ENCODE measurements at places on chromosomes 6 and 20. TPM values are rescaled to one million over a fixed set of nuclear protein-coding genes. Genes with fewer than 3 reads are reported as not detected.

DNA sequence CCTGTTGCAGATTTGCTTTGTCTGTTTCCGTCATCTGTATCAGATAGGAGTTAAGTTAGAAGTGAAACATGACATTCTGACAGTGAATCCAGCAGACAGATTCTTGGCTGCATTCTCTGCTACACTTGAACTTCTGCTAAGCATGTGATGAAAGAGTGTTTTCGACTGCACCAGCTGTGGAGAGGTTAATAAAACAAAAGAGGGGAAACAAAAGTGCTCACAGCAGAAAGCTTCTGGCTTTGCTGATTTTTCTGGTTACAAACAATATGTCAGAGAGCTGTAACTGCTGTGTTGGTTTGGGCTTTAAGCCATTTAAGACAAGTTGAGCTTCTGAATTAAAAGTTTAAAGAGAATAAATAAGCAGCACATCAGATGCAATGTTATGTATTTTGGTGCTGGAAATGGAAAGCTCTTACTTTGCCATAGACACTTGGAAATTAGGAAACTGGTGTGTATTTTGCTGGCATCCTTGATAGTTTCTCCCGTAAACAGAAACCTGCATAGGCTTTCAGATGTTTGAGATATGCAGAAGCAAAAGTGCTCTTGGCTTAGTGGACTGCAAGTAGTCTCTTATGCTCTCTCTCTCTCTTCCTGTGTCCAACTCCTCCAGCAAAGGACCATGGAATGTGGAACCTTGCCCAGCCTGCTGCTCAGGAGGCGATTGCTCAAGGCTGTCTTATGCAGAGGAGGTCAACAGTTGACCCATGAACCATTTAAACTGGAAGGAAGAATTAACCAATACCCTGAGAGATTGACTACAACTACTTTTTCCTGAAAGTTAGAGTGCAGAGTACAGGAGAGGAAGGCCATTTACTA is 104.9 kb downstream of the RPS12 start:
- no peak for DNase-seq

Gene VSX1
- total RNA-seq: not detected

DNA sequence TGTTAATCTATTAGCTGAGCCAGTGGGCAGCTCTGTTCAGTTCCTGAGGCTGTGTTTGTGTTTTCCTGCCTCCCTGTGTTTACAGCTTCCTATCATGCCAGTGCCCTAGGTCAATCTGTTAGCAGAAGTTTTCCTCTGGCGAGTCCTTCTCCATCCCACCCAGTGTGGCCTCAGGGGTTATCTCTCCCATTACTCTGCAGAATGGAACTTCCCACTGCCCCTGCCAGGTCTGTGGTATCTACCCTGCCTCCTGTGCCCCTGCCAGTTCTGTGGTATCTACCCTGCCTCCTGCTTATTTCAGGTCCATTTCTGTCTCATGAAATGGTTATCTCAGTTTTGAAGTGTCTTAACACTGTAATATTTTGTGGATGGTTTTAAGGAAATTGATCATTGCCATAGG is 63.1 kb downstream of the SLX4IP start:
- DNase-seq: no peak

Gene COX4I2
- not detected for total RNA-seq

- DNase-seq: no peak
Measured at GRCh38 chr6:100846276-100846675, 34.9 kb downstream of the ASCC3 start.

DNA sequence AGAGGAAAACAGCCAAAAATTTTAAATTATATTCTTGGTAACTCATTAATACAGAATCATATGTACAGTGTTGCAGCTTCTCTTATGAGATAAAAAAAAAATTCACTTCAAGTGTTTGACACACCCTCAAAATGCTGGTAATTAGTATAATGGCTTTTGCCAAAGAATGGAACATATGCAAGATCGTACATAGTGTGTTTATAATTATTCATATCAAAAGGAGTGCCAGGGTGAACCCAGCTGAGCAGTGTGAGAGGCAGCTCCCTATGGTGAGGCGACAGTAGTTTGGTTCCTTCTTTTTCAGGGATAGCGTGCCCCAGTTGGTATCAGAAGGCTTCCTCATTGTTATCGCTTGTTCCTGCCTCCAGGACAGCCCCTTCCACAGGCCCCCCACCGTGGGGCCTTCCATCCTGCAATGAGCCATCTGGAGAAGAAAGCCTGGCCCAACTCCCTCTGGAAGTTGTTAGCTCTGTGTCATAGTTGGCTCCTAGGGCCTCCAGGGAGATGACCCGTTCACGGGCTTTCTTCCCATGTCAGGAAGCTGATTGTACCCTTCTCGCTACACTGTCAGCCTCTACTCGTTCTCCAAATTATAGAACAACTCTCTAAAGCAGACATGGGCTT is 150.7 kb downstream of the FRK start:
- DNase-seq: no peak

- no peak for DNase-seq
Measured at GRCh38 chr6:169398342-169399105, 144.9 kb upstream of the THBS2 start.

Gene GABRR1
- not detected for total RNA-seq

DNA sequence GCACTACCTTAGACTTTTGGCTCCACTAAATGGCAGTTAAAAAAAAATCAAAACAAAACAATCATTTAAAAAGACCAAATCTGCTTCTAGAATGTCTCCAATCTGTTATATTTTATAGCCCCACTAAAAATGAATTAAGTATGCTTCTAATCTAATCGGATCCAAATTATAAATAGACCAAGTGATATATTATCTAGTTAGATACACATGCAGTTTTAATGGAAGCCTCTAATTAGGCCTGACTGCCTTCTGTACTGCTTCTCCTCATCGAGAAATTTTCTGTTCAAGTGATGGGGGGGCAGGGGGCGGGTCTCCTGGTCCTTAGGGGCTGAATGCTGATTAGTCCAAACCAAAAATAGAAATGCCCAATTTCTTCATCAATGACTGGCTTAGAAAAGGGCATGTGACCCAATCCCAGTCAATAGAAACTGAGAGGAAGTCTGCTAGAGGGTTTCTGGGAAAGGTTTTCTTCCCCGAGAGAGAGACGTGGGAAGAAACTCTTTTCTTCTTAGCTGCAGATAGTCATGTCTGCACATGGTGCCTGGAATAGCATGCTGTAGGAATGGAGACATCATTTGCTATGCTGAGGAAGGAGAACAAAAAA is 6.9 kb downstream of the SESN1 start:
- no peak for DNase-seq

DNA sequence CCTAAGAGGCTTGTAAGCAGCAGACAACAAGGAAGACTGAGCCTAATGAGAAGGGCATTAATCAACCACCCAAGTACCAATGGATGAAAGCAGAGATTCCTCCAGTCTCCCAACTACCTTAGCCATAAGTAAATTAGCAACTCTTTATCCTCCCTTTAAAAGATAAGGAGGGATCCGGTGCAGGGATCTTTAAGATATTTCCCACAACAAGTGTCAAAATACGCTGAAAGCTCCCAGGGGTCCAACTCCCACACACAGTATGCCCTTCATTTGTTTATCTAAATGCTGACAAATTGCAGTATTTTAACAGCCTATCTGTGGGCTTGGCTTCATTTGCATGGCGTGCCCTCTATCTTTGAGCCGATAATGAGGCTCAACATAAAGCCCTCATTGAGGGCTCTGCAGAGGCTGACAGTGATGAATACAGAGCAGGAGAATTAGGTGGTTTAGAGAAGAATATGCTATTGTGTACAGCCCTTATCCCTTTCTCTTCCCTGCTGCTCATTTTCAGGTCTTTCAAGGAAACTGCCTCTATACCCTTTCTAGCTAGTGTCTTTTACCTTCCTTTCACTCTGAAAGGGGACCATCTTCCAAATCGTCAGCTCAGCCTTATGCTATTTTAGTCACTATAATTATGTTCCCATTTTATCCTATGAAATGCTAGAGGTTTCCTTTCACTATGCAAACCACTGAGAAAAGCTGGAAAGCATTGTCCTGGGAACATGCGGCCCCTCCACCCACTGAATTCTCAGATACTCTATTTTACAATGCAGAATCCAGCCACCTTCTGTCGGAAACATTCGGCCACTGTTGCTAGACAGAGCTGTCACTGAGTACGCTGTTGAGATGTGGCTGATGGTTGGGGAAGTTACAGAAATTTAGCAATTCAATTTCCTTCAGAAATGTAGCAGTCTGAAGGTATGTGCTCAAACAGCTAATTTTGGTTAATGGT is 575.2 kb upstream of the JAG1 start:
- DNase-seq: no peak

GRCh38 chr6:34281702-34282334 is 33.0 kb upstream of the SMIM29 start:
- no peak for DNase-seq

GRCh38 chr20:32189123-32189410 is 18.5 kb downstream of the PLAGL2 start:
- no peak for DNase-seq

Gene TBX18
- total RNA-seq: not detected

Gene FGD2
- total RNA-seq: 0.83 TPM

- DNase-seq: no peak
Measured at GRCh38 chr6:90139272-90139817, 157.3 kb downstream of the BACH2 start.

Gene SLC22A2
- total RNA-seq: not detected
